Naive B cell (primary cell): ENCODE measurements at places on chromosomes 6 and 20. TPM values are rescaled to one million over a fixed set of nuclear protein-coding genes. Genes with fewer than 3 reads are reported as not detected.

DNA sequence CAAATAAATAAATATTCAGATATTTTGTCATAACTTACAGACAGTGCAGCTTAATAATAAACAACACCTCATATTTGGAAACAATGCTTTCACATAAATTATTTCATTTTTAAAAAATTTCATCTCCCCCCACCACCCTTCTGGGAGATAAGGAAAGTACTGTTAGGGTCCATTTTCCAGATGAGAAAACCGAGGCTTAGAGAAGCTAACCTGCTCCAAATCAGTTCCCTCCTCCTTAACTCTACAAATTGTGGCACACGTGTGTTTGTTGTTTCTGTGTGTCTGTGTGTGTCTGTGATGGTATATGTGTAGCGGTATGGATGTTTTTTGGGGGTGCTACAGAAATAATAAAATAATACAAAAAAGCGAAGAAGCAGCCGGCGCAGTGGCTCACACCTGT lies 54.2 kb upstream of the NAA20 start:
- no peak for DNase-seq

GRCh38 chr6:146997062-146997461 lies 207.2 kb upstream of the STXBP5 start:
- no peak for DNase-seq

DNA sequence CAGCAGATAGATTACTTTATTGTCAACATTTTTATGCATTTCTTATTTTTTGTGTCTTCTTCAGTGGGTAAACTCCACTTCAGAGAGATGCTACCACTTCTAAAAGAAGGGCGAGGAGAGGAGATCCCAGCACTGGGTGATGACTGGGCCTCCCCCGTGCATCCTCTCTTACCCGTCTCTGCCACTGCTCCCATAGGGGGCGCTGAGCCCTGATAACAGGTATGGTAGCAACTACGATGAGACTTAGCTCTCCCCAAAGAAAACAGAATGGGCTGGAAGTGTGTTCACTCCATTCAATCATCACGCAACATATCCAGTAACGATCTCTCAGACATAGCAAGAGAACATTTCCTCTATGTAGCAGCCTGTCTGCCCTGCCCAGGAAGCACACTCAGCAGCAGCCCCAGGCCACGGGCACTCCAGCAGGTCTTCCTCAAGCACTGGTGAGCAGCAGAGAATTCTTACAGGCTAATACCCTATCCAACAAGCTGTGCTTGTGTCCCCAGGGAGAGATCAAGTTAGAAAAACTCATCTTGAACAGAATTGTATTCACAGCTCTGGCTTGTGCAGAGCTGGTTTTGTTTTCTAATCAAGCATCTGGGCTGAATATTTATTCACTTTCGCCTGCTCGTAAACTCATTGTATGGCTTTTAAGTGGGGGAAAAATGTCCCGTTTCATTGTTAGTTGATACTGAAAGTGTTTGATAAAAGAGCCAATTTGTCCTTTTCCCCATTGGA lies 533.1 kb upstream of the CDH4 start:
- DNase-seq: no peak

GRCh38 chr6:20700375-20700774 lies 166.1 kb downstream of the CDKAL1 start:
- DNase-seq: no peak

DNA sequence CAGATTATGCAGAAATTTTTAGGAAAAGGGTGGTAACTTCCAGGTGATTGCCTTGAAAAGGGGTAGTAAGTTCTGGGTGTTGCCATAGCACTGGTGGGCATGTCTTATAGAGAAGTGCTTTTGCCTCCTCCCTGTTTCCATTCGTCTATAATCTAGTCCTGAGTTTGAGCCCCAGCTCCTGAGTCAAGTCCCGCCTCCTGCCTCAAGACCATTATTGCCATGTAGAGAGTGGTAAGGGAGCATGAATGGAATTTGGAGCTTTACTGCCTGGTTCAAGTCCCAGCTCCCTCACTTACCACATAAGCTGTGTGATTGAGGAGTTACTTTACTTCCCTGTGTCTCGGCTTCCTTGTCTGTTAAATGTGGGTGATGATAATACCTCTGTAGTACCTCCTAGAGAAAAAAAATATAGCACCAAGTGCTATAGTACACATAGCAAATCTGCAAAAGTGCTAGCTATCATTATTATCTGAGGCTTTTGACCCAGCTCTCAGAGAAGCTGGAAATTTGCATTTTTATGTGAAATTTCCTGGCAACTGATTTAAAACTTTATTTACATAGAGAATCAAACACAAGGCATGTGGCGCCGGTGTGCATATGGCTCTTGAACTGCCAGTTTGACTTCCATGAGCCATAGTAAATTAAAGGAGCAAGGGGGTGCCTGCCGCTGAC lies 36.0 kb downstream of the TGM6 start:
- DNase-seq: no peak

GRCh38 chr6:90217506-90218127 lies 79.0 kb downstream of the BACH2 start:
- no peak for DNase-seq

GRCh38 chr6:33410711-33411631 lies at the start of gene PHF1:
TSS of gene PHF1 (plus strand) at chr6:33411014. CDS start at chr6:33412264, 1,250 bp downstream.
- no peak for DNase-seq

DNA sequence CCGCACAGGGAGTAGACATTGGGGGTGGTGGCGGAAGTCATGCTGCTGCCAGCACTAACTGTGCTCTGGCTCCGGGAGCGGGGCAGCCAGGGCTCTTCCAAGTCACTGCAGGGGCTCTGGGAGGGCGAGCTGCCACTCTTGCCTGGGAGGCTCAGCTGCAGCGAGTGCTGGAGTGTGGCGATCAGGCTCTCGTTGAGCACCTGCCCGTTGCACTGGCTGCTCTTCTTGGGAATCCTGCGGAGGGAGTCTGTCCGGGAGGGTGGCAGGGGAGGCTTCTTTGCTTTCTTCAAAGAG lies 28.0 kb downstream of the HEBP2 start:
- DNase-seq: no peak

DNA sequence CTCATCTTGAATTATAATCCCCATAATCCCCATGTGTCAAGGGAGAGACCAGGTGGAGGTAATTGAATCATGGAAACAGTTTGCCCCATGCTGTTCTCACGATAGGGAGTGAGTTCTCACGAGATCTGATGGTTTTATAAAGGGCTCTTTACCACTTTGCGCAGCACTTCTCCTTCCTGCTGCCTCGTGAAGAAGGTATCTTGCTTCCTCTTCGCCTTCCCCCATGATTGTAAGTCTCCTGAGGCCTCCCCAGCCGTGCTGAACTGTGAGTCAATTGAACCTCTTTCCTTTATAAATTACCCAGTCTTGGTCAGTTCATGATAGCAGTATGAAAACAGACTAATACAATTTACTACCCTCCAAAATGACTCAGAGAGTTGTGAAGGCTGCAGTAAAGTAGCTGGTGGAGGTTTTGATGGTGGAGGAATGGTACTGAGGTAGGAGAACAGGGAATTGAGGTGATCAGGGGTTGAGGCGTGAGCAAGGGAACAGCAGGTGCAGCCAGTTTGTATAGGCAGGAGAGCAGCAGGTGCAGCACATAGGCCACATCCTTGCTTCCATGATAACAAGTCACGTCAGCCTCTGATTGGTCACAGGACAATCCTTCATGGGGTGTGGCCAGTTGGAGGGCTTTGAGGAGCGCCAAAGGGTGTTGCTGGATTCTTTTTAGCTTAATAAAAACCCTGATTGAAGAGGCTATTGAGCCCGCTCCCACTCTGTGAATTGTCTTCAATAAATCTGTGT lies 150.0 kb downstream of the CDC5L start:
- DNase-seq: no peak

GRCh38 chr6:54907355-54907754 lies 60.8 kb downstream of the FAM83B start:
- DNase-seq: no peak

GRCh38 chr6:151005896-151006632 lies 140.6 kb downstream of the MTHFD1L start:
- DNase-seq: no peak

- no peak for DNase-seq
Measured at GRCh38 chr20:37941332-37941731, 38.4 kb downstream of the VSTM2L start.

DNA sequence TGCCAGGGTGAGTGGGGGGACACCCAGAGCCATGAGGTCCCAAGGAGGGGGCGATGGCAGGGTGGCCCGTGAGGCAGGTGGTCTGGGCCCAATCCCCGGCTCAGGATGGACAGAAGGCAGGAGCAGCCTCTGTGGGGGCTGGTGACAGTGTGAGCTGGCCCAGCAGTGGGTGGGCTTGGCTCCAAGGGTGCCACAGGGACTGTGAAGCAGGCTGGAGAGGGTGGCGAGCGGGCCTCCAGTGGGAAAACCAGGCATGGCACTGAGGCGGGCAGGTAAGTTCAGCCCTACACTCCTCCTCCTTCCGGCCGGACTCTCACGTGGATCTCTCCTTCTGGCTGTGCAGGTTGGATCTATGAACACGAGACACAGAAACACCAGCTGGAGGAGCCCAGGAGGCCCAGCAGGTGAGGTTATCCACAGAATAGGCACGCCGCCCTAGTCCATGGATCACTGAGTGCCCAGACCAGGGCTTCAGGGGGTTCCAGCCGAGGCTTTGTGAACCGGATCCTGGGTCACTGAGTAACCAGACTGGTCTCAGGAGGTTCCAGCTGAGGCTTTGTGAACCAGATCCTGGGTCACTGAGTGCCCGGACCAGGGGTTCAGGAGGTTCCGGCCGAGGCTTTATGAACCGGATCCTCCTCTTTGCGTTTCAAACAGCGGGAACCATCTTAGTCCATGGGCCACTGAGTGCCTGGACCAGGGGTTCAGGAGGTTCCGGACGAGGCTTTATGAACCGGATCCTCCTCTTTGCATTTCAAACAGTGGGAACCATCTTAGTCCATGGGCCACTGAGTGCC lies 76.4 kb upstream of the BHLHE23 start:
- no peak for DNase-seq

COL11A2 gene
- not detected for polyA plus RNA-seq

MUC22 gene
- polyA plus RNA-seq: not detected

DOK5 gene
- not detected for polyA plus RNA-seq

LY6G5C gene
- polyA plus RNA-seq: 0.98 TPM

CCDC170 gene
- polyA plus RNA-seq: not detected
